Foreskin keratinocyte (primary cell): ENCODE measurements at places on chromosomes 3 and 15.
A peak's percentile ranks its signal among the peaks of the same experiment; 100 is the strongest.

DNA sequence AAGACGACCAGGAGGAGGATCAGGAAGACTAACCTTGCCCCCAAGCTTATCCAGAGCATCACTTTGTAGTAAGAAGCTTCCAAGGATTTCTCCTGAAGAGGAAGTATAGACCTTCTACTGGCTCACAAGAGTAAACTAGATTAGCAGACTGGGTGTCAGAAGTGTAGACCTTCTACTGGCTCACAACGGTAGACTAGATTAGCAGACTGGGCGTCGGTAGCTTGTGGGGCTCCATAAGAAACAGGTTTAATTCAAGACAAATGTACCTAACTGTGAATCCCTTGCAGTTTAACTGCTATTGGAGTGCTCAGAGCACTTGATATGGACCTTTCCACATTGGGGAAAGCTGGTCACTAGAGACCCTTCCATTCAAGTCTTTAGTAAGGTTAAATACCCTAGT lies 12.9 kb downstream of the FBXO40 start:
- no peak for DNase-seq

- DNase-seq = no peak
These were observed 9.3 kb upstream of the SRP14 start for GRCh38 chr15:40048211-40048792.

DNA sequence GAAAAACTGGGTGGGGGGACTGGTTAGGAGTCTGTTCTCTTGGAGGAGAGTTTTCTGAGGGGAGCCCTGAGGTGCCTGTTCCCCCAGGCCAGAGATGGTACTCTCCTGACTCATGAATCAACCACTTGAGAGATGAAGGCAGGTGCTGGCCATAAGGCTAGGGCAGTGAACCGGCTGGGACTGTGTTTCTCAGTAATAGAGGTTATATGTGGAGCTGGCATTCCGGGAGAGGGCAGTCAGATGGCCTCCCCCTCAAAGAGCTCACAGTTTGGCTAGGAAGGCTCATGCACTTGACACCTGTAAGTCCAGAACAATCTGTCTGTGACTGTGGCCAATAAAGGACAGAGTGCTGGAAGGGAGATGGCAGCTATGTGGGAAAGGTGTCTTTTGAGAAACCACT lies 10.0 kb upstream of the SCN10A start:
- DNase-seq = no peak

DNA sequence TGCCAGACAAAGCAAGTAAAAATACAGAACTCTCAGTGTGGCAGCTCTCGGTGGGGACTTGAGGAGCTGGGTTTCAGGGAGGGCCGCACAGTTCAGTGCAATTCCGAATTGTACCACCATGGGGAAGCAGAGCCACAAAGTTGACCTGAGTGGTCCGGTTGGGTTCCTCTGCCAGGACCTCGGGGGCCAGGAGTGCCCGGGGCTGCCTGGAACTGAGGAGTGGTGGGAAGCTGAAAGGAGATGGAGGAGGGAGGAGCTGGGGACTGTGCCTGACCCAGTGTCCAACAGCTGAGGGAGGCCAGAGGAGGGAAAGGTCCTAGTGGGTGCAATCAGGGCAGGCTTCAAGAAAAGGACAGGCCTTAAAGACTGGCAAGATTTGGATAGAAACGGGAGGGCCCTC lies 32.2 kb upstream of the TRH start:
- DNase-seq = no peak

GRCh38 chr15:59420986-59421618 lies 16.9 kb upstream of the FAM81A start:
- peak; percentile 33 for DNase-seq

GRCh38 chr3:37174532-37175126 lies at the start of gene LRRFIP2:
Gene LRRFIP2, minus strand, starts transcription at chr3:37174582. Its CDS starts 25,599 bp downstream, at chr3:37148983.
- DNase-seq = peak; percentile 75

DNA sequence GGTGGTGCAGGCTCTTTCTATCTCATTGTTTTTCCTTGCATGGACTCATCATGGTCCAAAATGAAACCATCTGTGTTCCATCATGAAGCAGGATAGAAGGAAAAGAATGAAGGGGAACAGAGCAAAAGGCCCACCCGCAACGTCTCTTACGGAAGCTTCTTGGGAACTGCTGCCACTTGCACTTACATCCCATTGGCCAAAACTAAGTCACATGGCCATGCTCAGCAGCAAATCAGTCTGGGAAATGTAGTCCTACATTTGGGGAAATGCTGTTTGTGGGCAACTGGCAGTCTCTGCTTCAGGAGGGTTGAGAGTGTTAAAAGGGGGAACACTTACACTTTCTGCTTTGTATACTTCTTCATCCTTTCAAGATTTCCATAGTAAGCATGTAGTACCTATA lies 191.6 kb downstream of the SV2B start:
- no peak for DNase-seq

DNA sequence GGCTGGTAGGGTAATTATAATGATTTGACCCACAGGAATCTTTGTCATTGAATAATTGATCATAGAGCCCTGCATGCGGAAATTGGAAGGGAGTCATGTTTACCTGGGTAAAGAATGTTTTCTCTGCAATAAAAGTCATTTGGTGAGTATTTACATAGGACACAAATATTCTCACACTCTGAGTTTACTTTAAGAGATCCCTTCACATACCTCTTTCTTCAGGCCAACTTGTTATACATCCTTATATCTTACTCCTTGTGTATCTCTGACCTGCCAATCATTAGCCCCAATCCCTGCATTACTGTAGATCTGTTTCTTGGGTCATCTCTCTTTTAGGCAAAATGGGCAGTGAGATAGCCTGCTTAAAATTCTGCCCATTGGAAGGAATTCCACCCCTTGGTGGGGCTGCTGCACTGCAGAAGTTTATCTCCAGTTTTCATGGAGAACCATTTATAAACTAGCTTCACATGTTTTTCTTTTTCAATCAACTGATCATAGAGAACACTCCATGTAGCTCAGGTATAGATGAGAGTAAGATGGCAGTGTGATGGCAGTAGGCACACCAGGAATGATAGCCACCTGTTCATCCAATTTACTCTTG lies 46.2 kb downstream of the ILDR1 start:
- DNase-seq = no peak

DNA sequence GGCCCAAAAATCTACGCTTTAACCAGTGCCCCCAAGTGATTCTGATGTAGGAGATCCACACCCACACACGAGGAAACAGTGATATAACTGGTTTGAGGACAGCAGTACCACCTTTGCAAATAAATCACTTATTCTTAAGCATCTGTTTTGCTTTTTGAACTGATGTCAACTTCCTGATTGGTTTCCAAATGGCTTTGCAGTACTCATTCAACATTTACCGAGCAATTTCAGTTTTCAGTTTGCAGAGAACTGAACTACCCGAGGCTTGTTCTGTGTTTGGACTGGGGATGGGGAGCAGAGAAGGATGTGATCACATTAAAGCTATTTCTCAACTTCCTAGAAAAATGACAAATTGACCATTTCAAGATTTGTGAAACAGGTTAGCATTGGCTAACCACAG lies 1.1 kb upstream of the GYG1 start:
- no peak for DNase-seq

- DNase-seq = peak; percentile 8
These were observed 224.6 kb downstream of the VPS13C start for GRCh38 chr15:61835496-61836106.

GRCh38 chr15:59237119-59237855 lies 30.6 kb downstream of the LDHAL6B start:
- DNase-seq = no peak

DNA sequence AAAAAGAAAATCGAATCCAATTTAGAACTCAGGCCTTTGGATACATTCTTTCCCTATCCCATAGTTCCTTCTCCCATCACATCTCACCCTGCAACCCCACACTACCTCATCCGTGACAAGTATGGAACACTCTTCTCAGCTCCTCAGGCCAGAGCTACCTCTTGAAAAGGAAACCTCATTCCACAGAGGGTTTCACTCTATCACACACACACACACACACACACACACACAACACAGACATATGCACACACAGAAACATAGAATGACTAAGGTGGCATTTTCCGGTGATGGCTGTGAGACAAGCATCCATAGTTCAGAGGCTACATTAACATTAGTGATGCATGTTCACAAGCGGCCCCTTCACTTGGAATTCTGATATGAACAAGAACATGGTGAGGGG lies 122.0 kb upstream of the HES1 start:
- DNase-seq = no peak

GRCh38 chr15:40062816-40063562 lies 24.0 kb upstream of the SRP14 start:
- no peak for DNase-seq

DNA sequence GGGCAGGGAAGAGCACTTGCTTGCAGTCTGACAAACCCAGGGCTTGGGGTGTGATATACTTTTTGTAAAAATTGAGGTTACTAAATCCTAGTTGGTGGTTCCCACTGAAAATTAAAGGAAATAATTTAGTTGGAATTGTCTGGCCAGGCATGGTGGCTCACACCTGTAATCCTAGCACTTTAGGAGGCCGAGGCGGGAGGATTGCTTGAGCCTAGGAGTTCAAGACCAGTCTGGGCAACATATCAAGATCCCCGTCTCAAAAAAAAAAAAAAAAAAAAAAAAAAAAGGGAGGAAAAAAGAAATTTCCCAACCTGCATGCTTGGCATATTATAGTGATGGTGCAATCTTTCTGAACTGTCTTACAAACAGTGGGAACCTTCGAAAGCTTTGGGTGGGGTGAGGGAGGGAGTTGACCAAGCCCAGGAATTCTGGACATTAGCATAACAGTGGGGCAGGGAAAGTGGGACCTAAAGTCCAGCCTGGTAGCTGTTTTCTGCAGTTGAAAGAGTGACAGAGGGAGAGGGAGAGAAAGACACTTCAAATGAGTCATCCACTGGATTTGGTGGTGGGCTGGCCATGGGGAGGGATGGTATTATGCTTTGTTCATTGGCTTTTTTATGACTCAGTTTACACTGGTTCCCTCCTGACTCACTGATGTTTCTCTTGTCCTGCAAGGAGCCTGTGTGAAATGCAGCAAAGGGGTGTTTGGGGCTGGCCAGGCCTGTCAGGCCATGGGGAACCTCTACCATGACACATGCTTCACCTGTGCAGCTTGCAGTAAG lies 41.1 kb downstream of the LIMD1 start:
- DNase-seq = peak; percentile 69

GRCh38 chr3:46400000-46400734 lies 6.7 kb downstream of the CCR5AS start:
- DNase-seq = no peak

- DNase-seq = no peak
These were observed 65.7 kb upstream of the PROK2 start for GRCh38 chr3:71850654-71851053.

DNA sequence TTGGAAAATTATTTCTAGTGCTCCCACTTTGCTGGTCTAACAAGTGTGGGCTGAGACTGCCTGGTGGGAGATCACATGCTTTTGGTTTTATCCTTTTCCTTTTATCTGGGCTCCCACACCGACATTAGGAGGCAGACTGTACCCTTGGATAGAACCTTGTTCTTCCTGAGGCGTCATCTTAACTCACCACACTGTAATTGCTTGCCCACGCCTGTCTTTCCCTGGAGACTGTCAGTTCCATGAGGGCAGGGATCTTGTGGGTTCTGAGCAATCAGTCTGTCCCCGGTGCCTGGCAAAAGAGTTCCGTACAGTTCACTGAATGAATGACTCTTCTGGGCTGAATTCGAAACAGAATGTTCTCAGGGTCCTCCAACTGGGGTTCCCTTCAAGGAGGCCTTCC lies 124.6 kb upstream of the ABHD17C start:
- no peak for DNase-seq

GRCh38 chr3:11739123-11739522 lies 95.4 kb upstream of the VGLL4 start:
- no peak for DNase-seq

- peak; percentile 22 for DNase-seq
These were observed 103.1 kb upstream of the CCNL1 start for GRCh38 chr3:157263027-157263426.

DNA sequence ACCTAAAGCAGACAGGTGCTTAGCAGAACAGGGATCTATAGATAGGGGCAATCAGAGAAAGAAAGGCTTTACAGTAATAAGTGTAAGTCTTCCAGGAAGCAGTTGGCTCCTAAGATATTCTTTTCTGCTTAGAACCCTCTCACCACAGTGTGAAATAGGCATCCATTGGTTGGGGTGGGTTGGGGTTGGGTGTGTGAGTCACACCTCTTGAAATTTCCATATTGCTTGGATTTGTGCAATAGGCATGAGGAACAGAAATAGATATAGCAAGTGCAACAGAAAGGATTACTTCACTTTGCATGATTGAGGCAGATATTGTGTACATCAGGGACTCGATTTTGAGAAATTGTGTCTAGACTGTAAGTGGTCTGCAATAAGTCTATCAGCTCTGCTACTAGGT lies 200.1 kb upstream of the GAP43 start:
- no peak for DNase-seq

- no peak for DNase-seq
These were observed 200.1 kb upstream of the PROK2 start for GRCh38 chr3:71984843-71985613.

GRCh38 chr15:31237043-31237324 lies 89.7 kb upstream of the KLF13 start:
- no peak for DNase-seq

- no peak for DNase-seq
These were observed 153.8 kb downstream of the RAP2B start for GRCh38 chr3:153315781-153316180.

DNA sequence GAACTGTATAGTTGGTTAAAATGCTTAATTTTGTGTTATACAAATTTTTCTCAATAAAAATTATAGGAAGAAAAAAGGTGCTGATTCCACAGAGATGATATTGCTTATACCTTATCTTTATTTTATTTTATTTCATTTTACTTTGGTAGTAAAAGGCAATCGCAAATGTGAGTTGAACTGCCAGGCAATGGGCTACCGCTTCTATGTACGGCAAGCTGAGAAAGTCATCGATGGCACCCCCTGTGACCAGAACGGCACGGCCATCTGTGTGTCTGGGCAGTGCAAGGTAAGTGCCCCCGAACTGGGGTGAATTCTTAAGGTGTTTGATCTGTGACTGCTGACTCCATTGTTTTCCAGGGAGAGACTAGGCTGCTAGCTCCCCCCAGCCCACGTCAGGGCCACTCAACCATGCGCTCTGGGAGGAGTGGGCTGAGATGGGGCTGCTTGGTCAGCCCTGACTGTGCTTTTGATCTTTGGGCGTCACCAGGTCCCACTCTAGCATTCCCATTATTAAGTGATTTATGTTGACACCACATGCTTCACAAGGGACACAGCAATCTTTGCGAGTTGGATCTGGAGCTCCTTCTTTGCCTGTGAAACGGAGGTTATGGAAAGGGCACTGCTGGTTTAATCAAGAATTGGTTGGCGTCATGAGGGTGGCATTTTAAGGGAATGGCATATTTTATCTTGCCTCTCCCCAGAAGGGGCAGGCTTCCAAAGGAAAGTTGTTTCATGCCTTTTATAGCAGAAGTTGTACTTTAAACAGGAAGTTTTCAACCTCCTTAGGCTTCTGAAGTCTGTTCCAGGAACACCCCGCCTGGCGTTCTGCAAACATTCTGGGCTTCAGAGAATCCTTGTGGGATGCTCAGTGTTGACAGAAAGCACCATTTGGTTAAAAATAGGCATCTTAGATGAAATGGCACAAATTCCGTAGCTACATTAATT lies 296.5 kb downstream of the THSD4 start:
- no peak for DNase-seq

DNA sequence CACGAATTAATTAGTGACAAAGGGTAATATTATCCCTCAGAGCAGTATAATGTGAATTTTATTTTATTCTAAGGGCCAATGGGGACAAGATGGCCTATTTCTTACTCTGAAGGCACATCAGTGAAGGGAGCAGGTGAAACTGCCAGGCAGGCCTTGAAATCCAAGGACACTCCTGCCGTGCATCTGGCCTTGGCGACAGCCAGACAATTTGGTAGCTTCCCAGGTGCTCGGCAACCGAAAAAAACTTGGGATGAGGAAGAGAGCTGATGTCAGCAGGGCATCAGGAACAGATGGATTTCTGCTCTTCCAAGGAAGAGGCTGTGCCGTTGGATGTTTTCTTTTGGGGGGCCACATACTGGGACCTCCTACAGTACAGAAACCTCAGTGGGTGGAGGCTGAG lies 83.2 kb upstream of the ADAMTSL3 start:
- DNase-seq = no peak
